G401 (cell line): ENCODE measurements at places on chromosomes 12 and 14. TPM values are rescaled to one million over a fixed set of nuclear protein-coding genes. Genes with fewer than 3 reads are reported as not detected.

- no peak for DNase-seq
These were observed 65.0 kb downstream of the CDK17 start for GRCh38 chr12:96335270-96335669.

DNA sequence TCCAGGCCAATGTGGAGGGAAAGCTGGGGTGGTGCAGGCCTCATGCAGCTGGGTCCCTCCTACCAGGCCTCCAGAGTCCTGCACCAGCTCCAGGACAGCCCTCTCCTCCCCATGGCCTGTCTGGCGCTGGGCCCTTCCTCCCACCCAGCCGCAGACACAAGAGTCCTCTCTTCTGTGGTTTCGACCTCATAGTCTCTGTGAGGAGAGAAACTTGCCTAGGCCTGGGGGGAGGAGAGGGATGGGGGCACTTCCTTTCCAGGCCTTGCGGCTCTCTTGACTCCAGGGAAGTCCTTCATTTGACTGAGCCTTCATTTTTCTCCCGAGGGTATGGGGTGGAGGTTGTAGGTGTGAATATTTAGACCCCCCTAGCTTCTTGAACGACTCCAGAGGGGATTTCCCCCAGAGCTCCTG lies 2.3 kb downstream of the MMP14 start:
- DNase-seq = no peak

DNA sequence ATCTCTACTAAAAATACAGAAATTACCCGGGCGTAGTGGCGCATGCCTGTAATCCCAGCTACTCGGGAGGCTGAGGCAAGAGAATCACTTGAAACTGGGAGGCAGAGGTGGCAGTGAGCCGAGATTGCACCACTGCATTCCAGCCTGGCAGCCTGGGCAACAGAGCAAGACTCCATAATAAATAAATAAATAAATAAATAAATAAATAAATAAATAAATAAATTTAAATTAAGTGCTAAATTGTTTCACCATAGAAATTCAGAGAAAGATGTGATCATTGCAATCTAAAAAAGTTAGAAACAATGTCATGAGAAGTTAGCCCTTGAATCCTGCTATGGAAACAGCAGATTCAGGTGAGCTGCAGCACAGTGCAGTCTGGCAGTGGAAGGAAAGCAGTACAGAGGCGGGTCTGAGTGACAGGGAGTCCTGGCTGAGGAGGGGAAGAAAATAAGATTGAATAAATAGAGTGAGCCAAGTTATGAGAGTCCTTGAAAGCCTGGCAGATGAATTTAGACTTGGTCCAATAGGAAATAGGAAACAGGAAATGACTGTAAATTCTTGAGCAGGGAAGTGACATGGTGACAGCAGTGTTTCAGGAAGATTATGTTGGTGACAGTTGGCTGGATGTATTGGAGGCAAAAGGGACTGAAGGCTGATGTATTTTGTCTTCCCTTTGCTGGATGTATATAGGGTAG lies 241.5 kb downstream of the GXYLT1 start:
- DNase-seq = no peak

DNA sequence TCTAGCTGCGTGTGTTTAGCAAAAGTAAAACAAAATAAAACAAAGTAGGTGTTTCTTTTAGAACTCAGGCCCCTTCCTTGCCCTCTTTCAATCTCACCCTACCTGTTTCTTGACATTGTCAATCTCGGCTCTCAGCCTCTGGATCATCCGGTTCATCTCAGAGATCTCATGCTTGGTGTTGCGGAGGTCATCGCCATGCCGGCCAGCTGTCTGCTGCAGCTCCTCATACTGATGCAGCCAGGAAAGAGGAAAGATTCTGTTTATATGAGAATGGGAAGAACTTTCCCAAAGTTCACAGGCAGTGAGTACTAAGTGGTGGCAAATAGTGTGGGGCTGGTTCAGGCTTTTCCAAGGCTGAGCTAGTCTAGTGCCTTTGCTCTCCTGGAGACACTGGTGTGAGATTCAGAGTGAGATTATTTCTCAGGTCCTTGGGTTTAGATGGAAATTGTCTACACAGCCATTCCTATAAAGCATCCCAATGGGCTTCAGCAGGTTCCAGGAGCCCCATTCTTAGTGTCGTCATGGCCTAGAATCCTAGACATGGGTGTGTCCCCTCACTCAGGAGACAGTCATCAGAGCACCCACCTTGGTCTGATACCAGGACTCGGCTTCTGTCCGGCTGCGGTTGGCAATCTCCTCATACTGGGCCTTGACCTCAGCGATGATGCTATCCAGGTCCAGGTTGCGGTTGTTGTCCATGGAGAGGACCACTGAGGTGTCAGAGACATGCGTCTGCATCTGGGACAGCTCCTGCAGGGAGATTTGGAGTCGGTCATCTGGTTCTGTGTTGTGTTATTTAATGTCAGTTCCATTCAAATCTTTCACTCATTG lies 3.0 kb downstream of the KRT5 start:
- DNase-seq = no peak

DNA sequence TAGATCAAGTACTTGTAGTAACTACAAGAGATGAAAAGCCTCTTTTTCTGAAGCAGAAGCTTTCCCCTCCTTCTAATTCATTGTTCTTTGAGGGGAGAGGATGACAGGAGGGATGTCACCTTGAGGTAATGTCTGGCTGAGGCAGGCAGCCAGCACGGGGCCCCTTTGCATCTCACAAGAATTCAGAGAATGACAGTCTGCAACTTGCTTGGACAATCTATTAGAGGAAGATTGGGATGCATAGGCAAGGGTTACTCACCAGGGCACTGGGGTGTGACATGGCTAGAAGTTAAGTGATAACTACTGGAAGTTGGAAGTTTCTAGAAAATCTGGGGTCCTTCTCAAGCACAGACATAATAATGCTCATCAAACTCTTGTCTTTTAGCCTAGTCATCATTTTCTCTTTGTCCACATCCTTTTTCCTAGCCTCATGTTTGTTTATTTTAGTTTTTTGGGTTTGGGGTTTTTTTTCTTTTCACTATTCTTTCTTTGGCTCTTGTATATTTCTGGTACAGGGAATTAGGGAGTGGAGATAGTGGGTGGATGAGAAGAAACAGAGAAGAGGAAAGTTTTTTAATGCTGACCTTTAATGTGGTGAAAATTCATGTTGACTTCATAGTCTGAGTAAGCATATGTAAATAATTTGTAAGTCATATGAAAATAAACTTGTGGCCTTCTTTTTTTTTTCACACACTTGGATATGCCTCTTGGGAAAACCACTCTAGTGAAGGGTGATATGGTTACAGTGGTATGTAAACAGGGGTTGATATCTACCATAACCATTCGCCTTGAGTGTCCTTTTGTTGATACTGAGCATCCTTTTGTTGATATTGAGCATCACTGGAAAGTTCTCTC lies 55.1 kb downstream of the TTLL5 start:
- no peak for DNase-seq

Gene ASCL1
- not detected in 2 replicates for total RNA-seq

- DNase-seq = no peak
These were observed 1306.3 kb upstream of the TMEM132C start for GRCh38 chr12:126960709-126961108.

GRCh38 chr12:121750507-121750955 lies 38.0 kb downstream of the TMEM120B start:
- no peak for DNase-seq

Gene RASSF9
- total RNA-seq = 0.31 TPM in 1 of 2 replicates, not detected in the other

Gene CAPRIN2
- 13.5 and 18.0 TPM in 2 replicates for total RNA-seq

- DNase-seq = no peak
These were observed 48.2 kb upstream of the MAP3K9 start for GRCh38 chr14:70857496-70857890.

GRCh38 chr12:57782243-57782607 lies 362 bp upstream of the TSFM start:
- no peak for DNase-seq

Gene CLEC9A
- not detected in 2 replicates for total RNA-seq

DNA sequence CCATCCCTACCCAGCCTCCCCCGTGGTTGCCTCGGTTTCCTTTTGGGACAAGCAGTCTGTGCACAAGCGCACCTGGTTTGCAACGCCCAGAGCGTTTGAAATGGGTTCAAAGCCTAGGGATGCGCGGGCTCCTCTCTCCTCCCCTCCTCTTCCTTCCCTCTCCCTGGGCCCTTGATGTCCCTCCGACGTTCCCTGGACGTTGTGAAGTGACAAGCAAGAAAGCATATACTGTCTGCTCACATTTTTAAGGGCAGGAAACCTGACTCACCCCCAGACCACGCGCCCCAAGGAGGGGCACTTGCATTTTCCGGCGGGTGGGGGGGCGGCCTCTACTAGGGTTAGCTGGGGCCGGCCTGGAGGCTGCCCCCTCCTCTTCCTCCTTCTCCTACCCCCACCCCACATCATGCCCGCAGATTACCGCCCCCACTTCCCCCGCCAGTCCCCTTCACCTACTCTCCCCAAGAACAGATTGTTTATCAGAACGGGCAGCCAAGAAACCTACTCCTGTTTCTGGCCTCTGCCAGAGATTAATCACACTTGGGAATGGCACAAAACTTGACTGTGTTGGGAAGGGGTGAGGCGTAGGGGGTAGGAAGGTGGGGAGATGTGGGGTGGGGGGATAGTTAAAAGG lies 9.5 kb upstream of the IRF2BPL start:
- peak; percentile 60 for DNase-seq

DNA sequence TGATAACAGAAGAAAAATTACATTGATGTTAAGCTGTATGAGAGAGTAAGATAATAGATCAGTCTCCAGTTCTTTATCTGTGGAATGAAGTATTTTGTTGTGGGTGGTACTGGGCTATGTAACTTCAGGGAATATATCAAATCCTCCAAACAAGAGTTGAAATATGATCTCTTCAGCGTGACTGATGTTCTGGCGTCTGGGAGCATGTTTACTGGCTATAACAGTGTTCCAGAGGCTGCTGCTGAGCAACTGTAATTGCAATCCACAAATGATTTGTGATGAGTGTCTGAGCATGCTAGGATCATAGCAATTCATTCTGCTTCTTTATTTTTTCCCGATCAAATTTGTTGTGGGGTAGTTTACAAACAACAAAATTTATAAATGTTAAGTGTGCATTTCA lies 18.6 kb upstream of the CCDC198 start:
- no peak for DNase-seq

Gene PLEKHG3
- total RNA-seq = 5.2 and 6.7 TPM in 2 replicates

DNA sequence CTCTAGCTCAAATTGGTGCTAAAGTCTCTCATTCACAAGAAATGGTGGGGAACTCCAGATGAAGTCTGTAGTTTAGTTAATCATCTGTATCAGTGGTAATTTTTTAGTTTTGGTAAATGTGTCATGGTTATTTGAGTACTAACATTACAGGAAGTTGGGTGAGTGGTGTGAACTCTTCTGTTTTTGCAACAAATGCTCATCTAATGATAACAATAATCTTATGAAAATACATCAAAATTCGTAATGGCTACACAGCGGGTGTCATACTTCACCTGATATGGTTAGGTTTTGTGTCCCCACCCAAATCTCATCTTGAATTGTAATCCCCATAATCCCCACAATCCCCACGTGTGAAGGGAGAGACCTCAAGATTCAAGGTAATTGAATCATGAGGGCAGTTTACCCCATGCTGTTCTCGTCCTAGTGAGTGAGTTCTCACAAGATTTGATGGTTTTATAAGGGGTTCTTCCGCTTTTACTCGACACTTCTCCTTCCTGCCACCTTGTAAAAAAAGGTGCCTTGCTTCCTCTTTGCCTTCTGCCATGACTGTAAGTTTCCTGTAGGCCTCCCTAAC lies 209.3 kb upstream of the FOXN3 start:
- no peak for DNase-seq

Gene STAB2
- not detected in 2 replicates for total RNA-seq

Gene OTX2
- total RNA-seq = 105 and 128 TPM in 2 replicates

DNA sequence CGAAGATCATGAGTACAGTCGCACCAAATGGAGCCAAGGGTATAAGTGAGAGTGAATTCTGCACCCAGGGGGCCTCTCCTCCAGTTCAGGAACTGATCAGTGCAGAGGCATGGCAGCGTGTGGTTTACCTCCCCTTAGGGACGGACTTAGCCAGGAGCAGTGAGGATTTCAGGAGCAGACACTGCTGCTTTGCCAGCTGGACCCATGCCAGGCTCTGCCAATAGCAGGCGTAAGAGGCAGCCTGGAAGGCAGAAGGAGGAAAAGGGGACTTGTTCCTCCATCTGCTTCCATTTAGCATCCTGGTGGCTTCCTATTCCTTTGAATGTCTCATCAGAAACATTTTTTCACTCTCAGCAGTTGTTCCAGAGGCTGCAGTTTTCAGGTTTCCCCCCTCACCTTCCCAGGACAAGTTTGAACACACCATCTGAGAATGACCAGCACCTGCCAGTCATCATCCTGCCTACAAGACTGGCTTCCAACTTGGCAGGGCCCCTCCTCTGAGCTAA lies 137.0 kb upstream of the LMNTD1 start:
- peak; percentile 47 for DNase-seq

DNA sequence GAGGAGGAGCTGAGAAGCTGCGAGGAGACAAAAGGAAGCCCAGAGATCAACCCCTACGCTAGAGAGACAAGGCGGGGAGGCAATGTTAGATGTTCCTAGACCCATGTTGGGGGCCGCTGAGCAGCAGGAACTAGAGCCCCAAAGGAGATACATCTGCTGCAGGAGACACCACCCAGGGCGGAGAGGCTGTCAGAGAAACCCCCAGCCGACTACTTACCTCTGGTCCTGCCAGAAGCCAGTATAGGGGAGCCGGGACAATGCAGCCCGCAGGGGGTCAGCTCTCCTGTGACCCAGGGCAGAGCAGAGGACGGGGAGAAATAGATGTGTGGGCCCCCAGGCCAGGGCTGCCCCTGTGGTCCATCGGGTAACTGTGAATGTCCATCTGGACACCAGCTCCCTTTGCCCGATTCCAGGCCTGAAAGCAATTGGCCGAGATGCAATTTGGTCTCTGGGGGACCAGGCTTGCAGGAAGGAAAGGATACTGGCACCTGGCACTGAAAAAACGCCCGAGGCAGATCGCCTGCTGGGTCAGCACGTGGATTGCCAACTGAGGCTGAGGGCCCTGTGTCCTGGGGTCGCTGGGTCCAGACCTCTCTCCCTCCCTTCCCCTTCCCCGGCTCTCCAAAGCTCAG lies 34.9 kb downstream of the SYNE3 start:
- DNase-seq = no peak

Gene SELPLG
- total RNA-seq = 0.74 and 1.1 TPM in 2 replicates

Gene SDR9C7
- not detected in 2 replicates for total RNA-seq

Gene AVPR1A
- 0.03 TPM in 1 of 2 replicates, not detected in the other for total RNA-seq

Gene IL23A
- 1.3 and 5.3 TPM in 2 replicates for total RNA-seq

Gene NANOG
- not detected in 2 replicates for total RNA-seq

Gene SMIM41
- total RNA-seq = not detected in 2 replicates

DNA sequence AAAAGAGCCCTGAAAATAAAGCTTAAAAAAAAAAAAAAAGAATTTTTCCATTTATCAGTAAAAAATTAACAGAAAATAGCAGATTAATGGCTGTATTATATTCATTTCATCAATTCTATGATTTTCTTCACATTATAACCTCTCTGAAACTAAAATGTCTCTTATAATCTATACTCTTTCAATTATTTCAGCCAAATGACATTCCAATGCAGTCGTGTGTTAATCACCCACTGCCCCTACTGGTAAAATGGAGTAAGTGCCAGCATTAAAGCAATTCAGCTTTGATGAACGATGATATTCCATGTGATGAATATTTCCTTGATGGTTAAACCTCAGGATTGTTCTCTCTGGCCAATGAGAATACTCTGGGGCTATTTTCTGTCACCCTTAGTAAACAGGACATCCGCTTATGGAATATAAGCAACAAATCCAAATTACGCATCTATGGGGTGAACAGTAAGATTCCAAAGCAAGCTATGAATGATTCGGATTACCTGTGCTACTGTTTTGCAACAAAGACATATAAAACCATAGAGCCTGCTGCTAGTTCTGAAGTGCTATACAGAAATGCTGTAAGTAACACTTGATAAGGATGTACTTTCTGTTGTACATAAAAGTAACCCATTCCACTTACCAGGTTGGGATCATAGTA lies 20.3 kb upstream of the SYCP3 start:
- DNase-seq = peak; percentile 16

Gene CD4
- total RNA-seq = 0.34 and 1.3 TPM in 2 replicates
